ENCODE measurements at places on chromosomes 1 and 21.

DNA sequence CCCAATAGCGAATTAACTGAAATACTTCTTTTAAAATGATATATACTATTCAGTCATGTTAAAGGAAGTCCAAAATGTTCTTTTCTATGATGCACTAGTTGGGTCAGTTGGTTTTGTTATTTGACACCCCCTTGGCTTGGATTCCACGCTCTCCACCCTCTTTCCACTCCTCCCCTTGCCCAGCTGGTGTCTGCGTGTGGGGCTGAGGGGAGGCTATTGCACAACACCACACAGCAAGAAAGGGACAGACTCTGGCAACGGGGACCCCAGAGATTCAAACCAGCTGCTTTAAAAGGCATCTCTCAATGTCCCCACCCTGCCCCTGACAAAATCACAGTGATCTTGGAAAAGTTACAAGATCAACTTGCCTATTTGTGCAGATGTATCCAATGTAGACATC, 394.3 kb downstream of the TGFB2 start:
- no peak for DNase-seq

DNA sequence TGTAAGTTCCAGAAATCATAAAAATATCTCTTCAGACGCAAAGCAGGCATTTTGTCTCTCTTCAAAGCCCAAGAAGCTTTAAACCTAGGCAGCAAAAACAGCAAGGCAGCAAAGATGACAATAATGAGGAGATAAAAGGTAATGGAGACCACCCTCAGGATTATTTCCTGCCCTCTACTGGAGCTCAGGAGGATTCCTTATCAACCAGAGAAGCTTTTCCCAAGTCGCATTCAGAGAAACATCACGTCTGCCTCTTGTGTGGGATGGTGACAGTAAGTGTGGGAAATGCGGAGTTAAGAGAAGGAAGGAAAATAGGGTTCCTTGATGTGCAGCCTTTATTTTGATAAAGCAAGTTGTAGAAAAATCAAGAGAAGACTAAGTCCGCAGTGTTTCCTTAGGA, 365.8 kb downstream of the RGS7 start:
- no peak for DNase-seq

GRCh38 chr1:156392452-156392853, 23.4 kb downstream of the RHBG start:
- no peak for DNase-seq

DNA sequence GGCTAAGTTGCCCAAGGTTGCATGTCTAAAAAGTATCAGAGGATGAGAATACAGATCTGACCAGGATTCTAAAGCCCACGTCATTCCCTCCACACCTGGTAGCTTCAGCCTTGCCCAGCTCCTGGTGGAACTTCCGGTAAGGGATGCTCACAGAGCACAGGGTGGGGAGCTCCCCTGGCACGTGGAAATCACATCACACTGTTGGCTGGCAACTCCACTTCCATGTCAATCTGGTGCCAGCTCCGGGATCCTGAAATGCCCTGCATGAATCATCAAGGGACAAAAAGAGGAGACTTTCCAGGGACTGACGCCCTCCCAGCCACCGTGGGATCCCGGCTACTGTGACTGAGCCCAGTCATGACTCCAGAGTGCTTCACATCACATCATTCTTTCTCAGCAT, 12.4 kb upstream of the BCAR3 start:
- DNase-seq = peak; percentile 31

GRCh38 chr1:237386362-237387143, 344.6 kb downstream of the RYR2 start:
- peak; percentile 15 for DNase-seq
